ENCODE measurements at places on chromosomes 5 and 9.

- no peak for DNase-seq
- no peaks in the 10 kb centered on the region for H3K36me3 ChIP-seq
- no peaks in the 10 kb centered on the region for H3K27me3 ChIP-seq
- H3K27ac ChIP-seq: no peak overlapping the region
These were observed 102.8 kb downstream of the KCTD16 start for GRCh38 chr5:144273232-144274027.

DNA sequence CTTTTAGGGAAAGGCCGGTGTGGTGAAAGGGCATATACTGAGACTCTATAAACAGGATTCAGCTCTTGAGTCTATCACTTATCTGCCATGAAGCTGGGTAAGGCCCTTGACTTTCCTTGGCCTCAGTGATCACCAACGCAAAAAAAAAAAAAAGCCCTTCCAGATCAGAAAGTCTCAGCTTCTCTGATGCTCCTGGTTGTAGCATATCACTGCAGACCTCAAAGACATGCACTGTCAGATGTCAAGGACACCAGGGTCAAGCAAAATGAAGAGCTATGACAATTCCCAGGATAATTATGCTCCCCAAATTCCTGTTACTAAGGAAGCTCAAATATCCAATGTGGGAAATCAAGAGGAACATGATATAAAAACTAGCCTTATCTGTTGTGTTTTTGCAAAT is 68.3 kb upstream of the IFNE start:
- no peaks in the 10 kb centered on the region for H3K36me3 ChIP-seq
- H3K27ac ChIP-seq: no peak overlapping the region
- H3K4me1 ChIP-seq: no peaks in the 10 kb centered on the region

GRCh38 chr9:122785269-122785668 is 3.5 kb upstream of the OR5C1 start:
- H3K36me3 ChIP-seq: no peaks in the 10 kb centered on the region
- no peak overlapping the region for H3K27ac ChIP-seq

DNA sequence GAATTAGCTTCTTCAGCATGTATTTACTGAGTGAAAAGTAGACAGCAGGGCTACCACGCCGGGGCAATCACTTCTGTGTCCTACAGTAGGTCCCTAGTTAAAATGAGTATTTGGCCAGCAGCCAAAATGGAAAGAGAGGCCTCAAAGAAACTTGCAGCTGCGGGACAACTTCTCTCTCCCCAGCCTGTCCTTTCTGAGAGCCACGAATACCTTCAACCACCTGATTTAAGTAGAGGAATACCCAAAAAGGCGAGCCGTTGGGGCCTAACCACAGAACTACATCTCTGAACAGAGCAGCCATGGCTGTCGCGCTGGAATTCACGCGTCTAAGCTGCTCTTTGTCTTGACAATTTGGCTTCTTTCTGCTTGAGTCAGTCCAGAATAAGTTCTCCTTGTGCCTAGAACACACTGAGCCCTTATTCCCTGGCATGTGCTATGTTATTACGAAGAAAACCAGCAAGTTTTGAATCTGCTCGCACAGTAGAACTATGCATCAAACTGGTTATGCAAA is 43.8 kb upstream of the GOLPH3 start:
- H3K4me1 ChIP-seq: peaks cover 11% of the 10 kb centered on the region
- no peak overlapping the region for H3K4me3 ChIP-seq
- DNase-seq: peak; percentile 36
- no peaks in the 10 kb centered on the region for H3K36me3 ChIP-seq

DNA sequence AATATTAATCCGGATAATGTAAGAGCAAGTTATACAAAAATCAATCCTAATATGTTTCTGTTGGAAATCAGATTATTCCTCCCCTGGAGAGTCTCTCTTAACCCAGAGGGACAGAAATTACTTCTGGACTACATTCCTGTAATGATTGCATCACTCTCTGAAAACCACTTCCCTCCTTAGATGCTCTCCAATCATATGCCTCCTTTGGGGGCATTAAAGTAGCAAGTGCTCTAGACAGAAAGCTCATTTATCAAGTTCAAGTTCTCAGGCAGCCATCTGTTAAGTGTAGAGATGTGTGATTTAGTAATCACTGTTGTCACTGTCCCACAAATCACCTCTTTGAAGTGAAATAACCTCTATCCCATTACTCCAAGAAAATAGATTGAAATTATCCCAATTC is 247.1 kb downstream of the SLCO4C1 start:
- H3K4me1 ChIP-seq: no peaks in the 10 kb centered on the region
- no peaks in the 10 kb centered on the region for H3K36me3 ChIP-seq
- H3K27ac ChIP-seq: no peak overlapping the region
- no peak overlapping the region for H3K4me3 ChIP-seq
- no peak for DNase-seq
- no peaks in the 10 kb centered on the region for H3K27me3 ChIP-seq

DNA sequence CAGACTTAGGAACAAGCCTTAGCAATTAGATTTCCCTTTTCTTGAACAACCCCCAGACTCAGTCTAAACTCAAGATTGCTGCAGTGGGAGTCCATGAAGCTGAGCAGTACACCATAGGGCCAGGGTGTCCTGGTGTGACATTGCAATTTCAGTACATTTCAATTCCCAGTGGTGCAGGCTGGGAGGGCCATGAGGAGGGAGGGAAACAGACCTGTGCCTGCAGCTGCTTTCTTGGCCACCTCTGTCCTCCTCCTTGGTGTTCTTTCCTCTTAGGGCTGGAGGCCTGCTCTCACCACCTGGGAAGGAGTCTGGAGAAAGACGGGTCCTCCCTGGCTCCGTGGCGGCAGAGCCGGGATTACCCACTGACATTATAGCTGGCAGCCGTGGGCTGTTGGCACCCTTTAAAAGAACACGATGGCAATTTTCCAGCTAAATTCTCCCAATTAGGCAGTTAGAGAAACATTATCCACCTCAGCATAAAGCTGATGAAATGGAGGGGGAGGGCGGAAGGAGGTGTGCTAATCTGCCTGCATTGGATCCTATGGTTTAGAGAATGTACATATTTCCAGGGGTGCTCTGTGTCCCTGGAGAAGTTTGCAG is 186.4 kb downstream of the SLIT3 start:
- DNase-seq: no peak
- H3K36me3 ChIP-seq: no peaks in the 10 kb centered on the region
- no peak overlapping the region for H3K4me3 ChIP-seq
- no peaks in the 10 kb centered on the region for H3K4me1 ChIP-seq

- H3K4me3 ChIP-seq: no peak overlapping the region
- no peak overlapping the region for H3K27ac ChIP-seq
- DNase-seq: no peak
- no peaks in the 10 kb centered on the region for H3K27me3 ChIP-seq
- no peaks in the 10 kb centered on the region for H3K36me3 ChIP-seq
- H3K4me1 ChIP-seq: no peaks in the 10 kb centered on the region
These were observed 56.8 kb downstream of the FEM1C start for GRCh38 chr5:115487756-115488155.

GRCh38 chr9:106885451-106885850 is 22.5 kb downstream of the ZNF462 start:
- no peak overlapping the region for H3K4me3 ChIP-seq
- no peaks in the 10 kb centered on the region for H3K36me3 ChIP-seq
- DNase-seq: no peak
- H3K4me1 ChIP-seq: peaks cover 8% of the 10 kb centered on the region
- no peak overlapping the region for H3K27ac ChIP-seq

GRCh38 chr5:60332244-60333004 is 367.5 kb downstream of the DEPDC1B start:
- H3K27ac ChIP-seq: no peak overlapping the region
- no peak overlapping the region for H3K4me3 ChIP-seq
- H3K4me1 ChIP-seq: no peaks in the 10 kb centered on the region
- no peaks in the 10 kb centered on the region for H3K36me3 ChIP-seq
- H3K27me3 ChIP-seq: peaks cover 4% of the 10 kb centered on the region
- DNase-seq: no peak

DNA sequence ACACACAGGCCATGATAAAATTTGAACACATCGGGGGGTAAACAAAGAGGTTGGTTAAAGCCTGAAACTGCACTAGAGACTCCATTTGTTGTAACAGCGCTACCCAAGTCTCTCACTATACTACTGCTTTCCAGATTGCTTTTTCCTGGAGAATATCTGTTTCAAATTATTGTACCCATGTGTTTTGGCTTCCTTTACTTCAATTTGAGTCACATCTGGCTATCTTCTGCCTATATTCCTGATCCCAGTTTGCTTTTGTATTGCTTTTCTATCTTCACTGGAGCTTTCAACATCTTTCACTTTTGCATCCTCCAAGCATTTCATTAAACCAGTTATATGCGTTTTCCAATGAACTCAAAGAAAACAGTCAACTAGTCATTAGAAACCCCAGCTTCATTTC is 404.7 kb downstream of the MLLT3 start:
- no peaks in the 10 kb centered on the region for H3K36me3 ChIP-seq
- DNase-seq: no peak
- no peak overlapping the region for H3K4me3 ChIP-seq

DNA sequence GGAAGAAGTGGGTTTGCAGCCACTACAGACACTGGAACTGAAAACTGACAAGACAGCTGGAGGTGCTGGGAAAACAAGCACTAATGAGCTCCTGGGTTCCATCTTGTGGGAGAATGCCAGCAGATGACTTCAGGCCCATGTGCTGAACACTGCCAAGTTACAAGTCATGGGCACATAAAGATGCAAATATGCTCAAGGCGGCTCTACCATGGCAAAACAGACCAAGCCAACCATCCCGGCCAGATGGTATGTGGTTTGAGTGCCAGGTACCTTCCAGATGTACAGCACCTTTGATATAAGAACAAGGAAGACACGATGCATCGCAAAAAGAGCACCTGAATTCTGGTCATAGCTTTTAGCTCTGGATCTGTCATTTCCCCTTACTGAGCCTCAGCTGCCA is 19.9 kb downstream of the TNFSF8 start:
- H3K27me3 ChIP-seq: no peaks in the 10 kb centered on the region
- no peak overlapping the region for H3K4me3 ChIP-seq
- peak overlapping the region; percentile 96 for H3K27ac ChIP-seq
- peaks cover 30% of the 10 kb centered on the region for H3K36me3 ChIP-seq
- H3K4me1 ChIP-seq: peaks cover 86% of the 10 kb centered on the region

DNA sequence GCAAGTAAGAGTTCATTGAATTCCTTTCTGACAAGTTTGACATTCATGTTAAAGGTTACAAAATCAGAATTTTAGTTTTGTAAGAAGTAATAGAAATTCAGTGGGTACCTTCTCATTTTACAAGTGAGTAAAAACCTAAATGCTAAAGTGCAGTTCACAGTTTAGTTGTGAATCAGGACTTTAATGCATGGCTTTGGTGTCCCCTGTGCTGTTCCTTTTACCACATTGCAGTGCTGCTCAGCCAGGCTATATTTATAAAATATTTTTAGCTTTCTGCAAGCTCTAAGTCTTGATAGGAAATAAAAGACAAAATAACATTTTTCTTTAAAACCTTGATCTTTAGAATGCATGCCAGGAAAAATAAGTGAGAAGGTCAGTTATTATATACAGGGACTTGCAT is 26.3 kb downstream of the PAM start:
- no peaks in the 10 kb centered on the region for H3K27me3 ChIP-seq
- H3K4me3 ChIP-seq: no peak overlapping the region
- peaks cover 11% of the 10 kb centered on the region for H3K4me1 ChIP-seq
- DNase-seq: no peak

- peaks cover 15% of the 10 kb centered on the region for H3K4me1 ChIP-seq
- peaks cover 24% of the 10 kb centered on the region for H3K27me3 ChIP-seq
- no peak for DNase-seq
- H3K36me3 ChIP-seq: peaks cover 44% of the 10 kb centered on the region
- H3K27ac ChIP-seq: no peak overlapping the region
These were observed 4.4 kb upstream of the PRR7 start for GRCh38 chr5:177442066-177442826.

GRCh38 chr9:93166699-93167098 is 17.2 kb upstream of the WNK2 start:
- H3K27ac ChIP-seq: no peak overlapping the region
- H3K4me1 ChIP-seq: no peaks in the 10 kb centered on the region
- no peaks in the 10 kb centered on the region for H3K27me3 ChIP-seq
- no peak overlapping the region for H3K4me3 ChIP-seq
- no peak for DNase-seq

DNA sequence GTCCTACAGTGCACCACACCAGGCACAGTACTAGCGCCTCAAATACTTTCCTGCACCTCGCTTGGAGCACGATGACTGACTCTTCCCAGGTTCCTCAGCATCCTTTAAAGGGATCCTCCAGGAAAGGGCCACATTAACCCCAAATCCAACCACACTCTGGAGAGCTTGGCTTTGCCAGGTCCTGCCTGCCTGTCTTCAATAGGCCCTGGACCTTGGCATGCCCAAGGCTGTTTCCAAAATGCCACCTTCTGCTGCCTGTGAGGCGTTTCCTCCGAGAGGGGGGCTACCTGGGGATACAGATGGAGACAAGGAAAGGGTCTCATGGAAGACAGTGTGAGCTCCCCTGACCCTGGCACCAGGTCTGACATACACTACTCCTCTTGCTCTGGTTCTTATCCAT is 169.9 kb downstream of the DAB2IP start:
- H3K27ac ChIP-seq: no peak overlapping the region
- H3K27me3 ChIP-seq: no peaks in the 10 kb centered on the region
- H3K4me1 ChIP-seq: no peaks in the 10 kb centered on the region
- DNase-seq: no peak

DNA sequence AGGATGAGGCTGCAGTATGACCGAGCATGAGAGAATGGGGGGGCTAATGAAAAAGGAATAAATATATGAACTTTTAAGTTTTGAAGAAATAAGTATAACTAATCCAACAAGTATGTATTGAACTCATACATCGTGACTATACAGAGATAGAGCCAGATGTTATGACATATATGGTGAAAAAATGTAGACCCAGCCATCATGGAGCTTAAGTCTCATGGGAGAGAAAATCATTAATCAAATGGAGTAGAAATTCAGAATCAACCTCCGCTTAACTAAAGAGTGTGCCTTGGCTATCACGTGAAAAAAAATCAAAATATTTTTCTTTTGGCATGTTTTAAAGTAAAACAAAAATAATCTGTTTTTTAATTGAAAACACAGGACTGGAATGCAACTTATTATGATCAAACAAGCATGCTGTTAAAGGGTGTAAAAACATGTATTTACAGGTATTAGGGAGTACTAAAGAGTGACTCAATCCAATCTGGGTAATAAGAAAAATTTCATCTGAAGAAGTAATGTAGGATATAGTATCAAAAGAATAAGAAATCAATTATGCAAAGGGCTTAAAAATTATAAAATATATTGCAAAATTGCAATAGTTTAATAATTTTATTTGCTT is 868.5 kb upstream of the NUDT12 start:
- no peak overlapping the region for H3K4me3 ChIP-seq
- no peaks in the 10 kb centered on the region for H3K36me3 ChIP-seq
- no peaks in the 10 kb centered on the region for H3K27me3 ChIP-seq
- no peak for DNase-seq

- no peaks in the 10 kb centered on the region for H3K36me3 ChIP-seq
- no peaks in the 10 kb centered on the region for H3K27me3 ChIP-seq
- H3K27ac ChIP-seq: no peak overlapping the region
These were observed 582.7 kb downstream of the DTWD2 start for GRCh38 chr5:118405650-118406061.

DNA sequence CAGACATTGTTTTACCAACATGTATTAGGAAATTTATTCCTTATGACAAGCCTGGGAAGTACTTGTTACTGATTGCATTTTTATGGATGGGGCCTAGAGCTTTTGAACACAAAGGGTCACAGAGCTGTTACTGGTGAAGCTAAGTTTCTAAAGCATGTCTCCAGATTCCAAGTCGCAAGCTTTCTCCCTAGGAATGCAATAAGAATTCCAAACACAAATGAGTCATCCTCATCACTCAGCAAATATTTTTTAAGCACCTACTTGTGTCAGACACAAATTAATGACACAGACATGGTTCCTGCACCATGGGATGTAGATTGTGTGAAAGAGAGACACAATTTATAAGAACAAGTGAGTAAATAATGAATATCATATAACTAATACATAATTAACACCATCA is 11.0 kb upstream of the SH3RF2 start:
- no peaks in the 10 kb centered on the region for H3K4me1 ChIP-seq
- no peak overlapping the region for H3K4me3 ChIP-seq
- H3K27me3 ChIP-seq: no peaks in the 10 kb centered on the region
- no peak overlapping the region for H3K27ac ChIP-seq

Data from DND-41 (cell line).